GM12865 (cell line): ENCODE measurements at places on chromosomes 7 and 10.
A peak's percentile ranks its signal among the peaks of the same experiment; 100 is the strongest.

- no peak for DNase-seq
These were observed 13.0 kb downstream of the NRP1 start for GRCh38 chr10:33321516-33321915.

GRCh38 chr7:33155811-33156210 is 26.4 kb downstream of the BBS9 start:
- DNase-seq: no peak

- no peak for DNase-seq
These were observed 8.3 kb upstream of the EBF3 start for GRCh38 chr10:129972145-129972965.

DNA sequence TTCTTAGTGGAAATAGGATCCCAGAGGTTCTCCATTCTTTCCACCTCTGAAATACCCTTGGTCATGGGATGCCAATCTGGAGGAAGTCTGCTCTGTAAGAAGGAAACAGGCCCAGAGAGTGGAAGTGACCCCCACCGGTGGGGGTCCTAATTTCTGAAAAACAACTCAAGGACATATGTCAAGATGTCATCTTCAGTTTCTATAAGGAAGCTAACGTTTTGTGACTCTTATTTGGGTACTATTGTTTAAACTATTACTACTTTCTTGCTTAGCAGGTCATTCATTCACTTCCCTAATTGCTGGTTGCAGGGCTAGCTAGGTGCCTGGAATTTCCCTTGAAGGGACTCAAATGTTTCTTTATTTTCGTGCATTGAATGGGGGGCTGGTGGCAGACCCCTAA is 1.9 kb upstream of the ZNF775 start:
- peak; percentile 38 for DNase-seq

DNA sequence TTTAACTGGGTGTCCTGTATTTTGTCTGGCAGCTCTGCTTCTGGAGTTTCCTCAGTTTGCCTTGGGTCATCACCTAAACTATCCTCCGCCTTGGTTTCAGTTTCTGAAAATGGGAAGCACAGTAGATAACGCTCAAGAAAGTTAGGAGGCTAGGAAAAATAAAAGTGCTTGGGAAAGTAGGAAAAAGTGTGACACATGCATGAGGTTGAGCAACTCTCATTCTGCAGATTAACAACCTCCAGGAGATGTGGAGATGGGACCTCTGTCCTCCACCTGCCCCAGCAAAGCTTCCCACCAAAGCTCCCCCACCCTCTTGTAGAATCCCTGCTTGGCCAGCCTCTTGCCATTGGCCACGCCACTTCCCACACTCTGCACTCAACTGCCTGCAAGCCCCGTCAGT is 13.1 kb upstream of the ZCCHC24 start:
- DNase-seq: no peak

- no peak for DNase-seq
These were observed 92.0 kb upstream of the MKLN1 start for GRCh38 chr7:131235489-131236317.

DNA sequence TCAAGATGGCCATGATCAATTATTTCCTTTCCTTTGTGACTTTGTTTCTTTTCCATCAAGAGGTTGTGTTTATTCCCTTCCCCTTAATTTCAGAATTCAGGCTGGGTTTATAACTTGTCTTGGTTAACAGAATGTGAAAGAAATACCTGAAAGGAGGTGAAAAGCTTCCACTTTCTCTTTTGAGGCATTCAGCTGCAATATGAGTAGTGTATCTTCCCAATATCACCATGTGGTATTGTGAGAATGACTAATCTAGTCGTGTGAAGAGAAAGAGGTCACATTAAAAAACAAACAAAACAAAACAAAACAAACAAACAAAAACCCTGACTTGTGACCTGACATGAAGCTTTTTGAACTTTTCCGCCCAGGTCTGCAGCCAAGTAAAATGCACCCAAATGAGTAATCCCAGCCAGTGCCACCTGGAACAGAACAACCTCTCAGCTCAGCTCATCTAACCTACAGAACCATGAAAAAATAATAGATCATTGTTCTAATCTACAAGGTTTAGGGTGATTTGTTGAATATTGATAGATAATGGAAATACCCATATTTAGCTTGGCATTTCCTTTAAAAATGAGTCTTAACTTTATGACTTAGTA is 70.8 kb upstream of the TEX47 start:
- peak; percentile 1 for DNase-seq

GRCh38 chr7:6422926-6423632 is 24.7 kb downstream of the DAGLB start:
- DNase-seq: no peak

GRCh38 chr7:154553711-154554265 is 449.1 kb downstream of the PAXIP1 start:
- DNase-seq: no peak

DNA sequence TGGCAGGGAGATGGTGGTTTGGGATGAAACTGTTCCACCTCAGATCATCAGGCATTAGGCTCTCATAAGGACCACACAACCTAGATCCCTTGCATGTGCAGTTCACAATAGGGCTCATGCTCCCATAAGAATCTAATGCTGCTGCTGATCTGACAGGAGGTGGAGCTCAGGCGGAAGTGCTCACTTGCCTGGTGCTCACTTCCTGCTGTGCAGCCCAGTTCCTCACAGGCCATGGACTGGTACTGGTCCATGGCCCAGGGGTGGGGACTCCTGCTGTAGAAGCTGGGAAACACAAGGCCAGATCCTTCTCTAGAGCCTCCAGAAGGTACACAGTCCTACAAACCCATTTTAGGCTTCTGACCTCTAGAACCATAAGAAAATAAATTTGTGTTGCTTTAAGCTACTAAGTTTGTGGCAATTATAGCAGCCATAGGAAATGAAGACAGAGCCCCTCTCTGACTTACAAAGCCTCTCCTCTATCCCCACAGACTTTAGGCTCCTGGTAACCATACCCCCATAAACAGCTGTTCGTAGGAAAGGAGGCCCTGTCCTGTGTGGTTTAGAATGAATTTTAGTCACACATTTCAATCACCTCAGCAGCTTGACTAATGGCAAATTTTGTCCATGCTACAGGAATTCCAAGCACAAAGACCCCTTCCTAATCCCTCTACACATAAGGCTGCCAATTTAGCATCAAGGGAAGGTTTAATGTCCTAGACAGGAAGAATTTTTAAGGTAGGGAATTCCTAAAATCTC is 206.1 kb upstream of the PHYHIPL start:
- DNase-seq: no peak

DNA sequence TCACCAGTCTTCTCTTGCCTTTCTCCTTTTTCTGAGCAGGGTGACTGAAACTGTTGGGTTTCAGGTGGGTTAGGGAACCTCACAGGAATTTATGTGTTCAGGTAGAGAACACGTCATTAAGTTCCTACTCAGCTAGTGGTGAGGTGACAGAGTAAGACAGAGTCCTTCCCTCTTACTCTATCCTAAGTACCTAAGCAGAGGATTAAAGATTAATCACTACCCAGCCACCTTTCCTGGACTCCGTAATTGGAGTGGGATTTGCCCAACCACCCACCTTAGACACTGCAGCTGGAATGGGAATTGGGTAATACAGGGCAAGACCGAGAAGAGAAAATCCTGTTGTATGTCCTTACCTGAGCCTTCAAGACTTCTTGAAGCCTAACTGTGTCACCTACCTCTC is 158.1 kb downstream of the LRRC4 start:
- no peak for DNase-seq

GRCh38 chr7:137538361-137538762 is 194.8 kb upstream of the PTN start:
- DNase-seq: no peak

GRCh38 chr10:75836064-75836463 is 404.6 kb downstream of the LRMDA start:
- no peak for DNase-seq

DNA sequence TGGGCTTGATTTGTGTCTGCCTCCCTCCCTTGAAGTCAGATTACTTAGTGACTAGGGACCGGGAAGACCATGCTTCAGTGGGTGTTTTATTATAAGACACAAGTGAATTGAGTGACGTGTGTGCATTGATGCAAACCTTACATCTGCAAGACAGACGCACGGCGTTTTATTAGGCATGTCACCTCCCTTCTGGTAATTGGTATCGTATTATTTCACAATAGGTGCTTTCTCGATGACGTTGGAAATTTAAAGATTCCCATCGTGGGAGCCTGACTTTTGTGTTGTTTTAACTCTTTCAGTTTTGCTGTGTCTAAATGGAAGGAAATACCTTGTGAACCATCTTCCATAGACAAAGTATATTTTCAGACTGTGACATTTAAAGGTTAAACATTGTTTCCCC is 132.6 kb downstream of the INSYN2A start:
- DNase-seq: no peak

- DNase-seq: no peak
These were observed 121.3 kb downstream of the MPP7 start for GRCh38 chr10:28181478-28182096.

GRCh38 chr10:48681740-48682139 is 2.9 kb upstream of the WDFY4 start:
- peak; percentile 45 for DNase-seq

DNA sequence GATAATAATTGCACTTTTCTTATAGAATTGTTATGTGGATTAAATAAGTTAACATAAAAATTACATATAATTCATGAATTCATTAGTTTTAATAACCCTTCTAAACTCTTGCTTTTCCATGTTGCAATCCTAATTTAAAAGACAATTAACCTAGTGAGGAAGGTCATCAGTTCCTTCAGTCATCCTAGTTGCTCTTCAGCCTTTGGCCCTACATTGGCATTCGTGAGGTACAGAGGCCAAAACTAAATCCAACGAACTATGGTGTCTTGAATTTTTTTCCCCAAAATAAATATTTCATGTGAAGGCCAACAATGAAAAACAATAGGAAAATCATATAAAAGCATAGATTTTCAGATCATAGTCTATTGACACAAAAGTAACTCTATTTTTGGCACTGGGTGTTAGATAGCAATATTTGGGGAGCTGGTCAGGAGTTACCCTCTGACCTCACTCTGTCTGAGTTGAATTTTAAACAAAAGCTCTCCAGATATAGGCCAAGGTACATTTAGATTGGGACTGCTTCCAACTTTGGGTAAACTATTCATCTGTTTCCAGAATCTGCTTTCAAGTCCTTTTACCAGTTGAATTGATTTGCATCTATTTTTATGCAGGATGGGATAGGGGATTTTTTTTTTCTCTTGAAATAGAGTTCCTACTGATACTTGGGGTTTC is 104.5 kb downstream of the SEM1 start:
- no peak for DNase-seq

- no peak for DNase-seq
These were observed 8.2 kb upstream of the FAM3C start for GRCh38 chr7:121404348-121404747.

GRCh38 chr10:61110188-61110844 is 166.3 kb upstream of the RHOBTB1 start:
- DNase-seq: no peak

- DNase-seq: no peak
These were observed 370.5 kb upstream of the BMPER start for GRCh38 chr7:33534833-33535232.

DNA sequence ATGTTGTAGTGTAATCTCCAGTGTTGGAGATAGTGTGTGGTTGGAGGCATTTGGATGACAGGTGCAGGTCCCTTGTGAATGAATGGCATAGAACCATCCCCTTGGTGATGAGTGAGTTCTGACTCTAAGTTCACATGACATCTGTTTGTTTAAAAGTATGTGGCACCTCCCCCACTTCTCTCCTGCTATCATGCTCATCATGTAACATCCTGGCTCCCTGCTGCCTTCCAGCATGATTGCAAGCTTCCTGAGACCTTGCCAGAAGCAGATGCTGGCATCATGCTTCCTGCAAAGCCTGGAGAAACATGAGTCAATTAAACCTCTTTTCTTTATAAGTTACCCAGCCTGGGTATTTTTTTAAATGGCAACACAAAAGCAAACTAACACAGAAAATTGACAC is 499.0 kb upstream of the SEMA3D start:
- DNase-seq: no peak

DNA sequence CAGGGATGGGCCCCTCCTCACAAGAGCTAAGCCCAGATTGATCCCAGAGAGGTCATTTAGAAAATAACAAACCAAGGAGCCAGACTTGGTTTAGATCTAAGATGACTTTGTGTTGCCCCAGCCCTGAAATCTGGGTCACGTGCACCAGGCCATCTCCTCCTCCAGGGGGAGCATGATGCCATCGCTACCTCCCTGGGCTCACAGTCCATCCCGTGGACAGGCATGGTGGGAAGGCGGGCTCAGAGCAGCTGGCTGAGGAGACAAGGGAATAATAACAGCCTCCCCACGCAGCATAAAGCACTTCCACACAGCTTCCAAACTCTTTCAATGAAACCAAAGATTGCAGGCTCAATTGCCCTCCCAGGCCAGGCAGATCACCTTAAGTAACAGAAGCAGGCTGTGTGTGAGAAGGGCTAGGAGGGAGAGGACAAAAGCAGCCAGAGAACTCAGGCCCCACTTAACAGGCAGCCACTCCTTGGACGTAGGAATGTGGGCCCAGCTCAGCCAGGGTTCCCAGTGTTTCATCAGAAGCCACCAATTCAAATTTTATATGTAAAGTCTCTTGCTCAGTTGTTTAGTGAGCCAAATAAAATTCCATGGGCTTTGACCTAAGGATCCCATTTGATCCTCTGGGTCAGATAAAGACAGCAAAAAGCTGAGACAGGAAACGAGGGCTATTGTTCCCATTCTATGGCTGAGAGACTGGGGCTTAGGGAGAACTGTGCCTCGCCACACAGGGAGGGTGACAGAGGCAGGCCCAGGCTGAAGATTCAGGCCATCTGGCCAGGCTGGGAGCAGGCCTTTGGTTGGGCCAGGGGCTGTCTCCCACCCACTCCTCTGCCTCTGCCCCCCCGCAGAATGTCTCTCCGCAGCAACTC is 100.2 kb downstream of the COL13A1 start:
- DNase-seq: peak; percentile 30

DNA sequence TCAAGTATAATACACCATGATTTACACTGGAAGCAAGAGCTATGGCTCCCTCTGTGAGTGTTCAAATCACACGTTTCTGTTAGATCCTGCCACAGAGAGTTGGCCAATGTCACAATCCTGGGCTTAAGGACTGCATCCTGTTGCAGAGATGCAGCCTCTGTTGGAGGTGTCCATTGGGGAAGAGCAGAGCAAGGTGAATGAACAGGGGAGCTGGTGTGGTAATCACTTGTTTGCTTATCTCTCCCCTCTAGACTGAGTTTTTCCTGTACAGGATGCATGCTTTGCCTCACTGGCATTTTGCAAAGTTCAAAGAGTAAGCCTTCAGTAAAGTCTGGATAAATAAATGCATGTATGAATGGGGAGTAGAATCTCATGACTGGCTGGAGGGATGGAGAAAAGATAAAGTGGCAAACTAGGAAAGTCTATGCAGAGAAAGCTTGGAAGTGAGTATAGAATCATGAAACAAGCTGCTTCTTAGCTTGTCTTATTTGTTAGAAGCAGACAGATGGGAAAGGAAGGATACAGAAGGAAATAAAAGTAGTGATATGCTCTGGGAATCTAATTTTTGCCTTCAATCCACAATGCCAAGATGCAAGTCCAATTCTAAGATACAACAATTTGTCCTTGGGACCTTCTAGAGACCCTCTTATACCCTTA is 605.9 kb downstream of the KCNMA1 start:
- no peak for DNase-seq

- DNase-seq: no peak
These were observed 299.6 kb downstream of the INHBA start for GRCh38 chr7:41403291-41403690.
